ENCODE measurements at places on chromosomes 5 and 9.

- DNase-seq = no peak
These were observed 1274.0 kb upstream of the C9orf72 start for GRCh38 chr9:28847331-28847730.

- peak; percentile 40 for DNase-seq
These were observed 41.6 kb upstream of the CD180 start for GRCh38 chr5:67238191-67238590.

DNA sequence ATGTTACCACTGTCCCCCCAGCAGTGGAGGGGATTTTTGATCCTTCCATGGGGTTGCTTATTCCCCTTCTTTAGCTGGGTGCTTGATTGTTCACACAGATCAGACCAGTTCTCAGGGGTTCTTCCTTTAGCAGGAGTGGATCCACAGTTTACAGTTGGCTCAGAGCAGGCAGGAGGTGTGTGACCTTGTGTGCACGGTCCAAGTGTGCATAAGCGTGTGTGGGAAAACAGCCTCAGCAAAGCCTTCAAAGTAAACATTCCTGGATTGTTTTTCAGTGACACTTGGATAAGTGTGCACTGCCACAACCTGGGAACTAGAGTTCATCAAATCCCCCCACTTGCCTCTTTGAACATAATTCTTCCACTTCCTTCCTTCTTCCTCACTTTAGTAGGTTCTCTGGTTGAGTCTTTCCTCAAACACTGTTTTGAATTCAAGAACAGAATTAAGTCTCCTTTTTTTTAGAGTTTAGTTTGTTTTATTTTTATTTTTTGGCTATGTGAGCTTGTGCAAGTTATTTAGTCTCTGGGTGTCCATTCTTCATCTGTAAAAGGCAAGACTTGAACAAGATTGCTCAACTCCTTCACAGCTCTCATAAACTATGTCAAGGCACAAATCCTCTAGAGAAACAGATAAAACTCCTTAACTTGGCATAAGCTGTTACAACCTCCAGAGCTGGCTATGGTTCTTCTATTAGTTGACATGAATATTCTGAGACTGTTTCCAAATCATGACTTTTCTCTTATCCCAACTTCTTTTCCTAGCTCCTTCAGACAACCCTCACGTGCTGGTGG, 78.0 kb downstream of the OSMR start:
- DNase-seq = no peak

DNA sequence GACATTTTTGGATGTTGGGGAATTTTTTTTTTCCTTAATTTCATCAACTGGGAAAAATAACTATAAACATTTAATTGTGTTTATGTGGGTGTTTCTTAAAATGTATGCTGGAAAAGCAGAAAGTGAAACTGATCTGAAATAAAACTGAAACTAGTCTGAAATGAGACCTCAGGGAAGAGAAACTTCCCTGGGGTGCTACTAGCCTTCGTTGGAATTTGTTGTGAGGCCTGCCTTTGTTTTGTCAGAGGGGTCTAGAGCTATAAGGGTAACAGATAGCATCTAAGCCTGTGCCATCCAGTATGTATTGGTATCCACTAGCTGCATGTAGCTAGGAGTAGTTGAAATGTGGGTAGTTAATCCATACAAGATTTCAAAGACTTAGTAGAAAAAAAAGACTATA, 10.4 kb downstream of the ZNF618 start:
- DNase-seq = peak; percentile 56

DNA sequence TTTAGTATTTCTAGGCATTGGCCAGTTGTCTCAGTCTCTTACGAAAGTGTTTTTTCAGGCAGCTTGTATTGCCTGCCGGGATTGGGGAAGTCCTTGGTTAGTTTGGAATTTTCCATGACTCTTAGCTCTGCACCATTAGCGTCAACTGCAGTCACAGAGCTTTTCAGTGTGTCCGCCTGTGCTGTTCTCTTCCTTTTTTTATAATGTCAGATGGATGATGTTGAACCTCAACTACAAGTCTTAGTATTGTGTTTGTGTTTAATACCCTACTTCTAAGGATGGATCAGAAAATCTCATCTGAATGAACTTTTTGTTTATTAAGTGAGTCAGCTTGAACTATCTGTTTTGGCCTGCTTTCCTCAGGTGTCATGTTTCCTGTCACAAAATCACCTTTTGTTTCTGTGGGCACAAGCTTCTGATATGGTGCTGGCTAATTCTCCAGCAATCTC, 33.1 kb downstream of the ATP6V0E1 start:
- DNase-seq = peak; percentile 38

GRCh38 chr5:134714541-134714940, 23.8 kb upstream of the CAMLG start:
- no peak for DNase-seq

- no peak for DNase-seq
These were observed 7.3 kb downstream of the PLAC8L1 start for GRCh38 chr5:146098047-146098446.

DNA sequence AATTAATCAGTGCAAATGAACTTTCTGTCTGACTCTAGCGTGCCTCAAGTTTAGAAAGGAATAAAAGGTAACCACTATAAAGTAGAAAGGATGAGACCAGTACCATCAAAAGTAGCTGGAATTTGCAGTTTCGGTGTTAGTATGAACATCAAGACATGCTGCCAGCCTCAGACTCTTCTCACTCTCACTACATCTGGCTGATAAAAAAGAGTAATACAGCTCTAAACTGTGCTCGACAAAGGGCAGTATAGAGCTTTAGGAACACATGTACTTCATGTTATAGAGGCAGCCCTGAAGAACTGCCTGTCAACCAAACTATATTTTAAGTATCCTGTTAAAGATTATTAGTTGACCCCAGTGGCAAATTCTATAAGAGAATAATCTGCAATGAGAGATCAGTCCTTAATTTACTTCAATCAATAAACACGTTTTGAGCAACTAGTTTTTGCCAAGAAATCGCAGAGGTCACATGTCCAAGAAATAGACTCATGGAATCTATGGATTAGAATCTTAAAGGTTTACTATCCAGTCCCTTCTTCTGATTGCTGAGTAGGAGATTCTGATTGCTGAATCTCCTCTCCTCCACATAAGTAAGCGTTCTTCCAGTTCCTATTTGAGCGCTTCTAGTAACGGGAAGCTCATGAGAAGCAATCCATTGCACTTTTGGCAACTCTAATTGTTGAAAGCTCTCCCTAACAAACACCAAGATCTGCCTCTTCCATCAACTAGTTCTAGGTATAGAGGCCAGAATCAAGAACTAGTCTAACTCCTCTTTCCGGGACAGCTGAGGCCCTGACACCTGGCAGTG, 941 bp downstream of the XPA start:
- no peak for DNase-seq

DNA sequence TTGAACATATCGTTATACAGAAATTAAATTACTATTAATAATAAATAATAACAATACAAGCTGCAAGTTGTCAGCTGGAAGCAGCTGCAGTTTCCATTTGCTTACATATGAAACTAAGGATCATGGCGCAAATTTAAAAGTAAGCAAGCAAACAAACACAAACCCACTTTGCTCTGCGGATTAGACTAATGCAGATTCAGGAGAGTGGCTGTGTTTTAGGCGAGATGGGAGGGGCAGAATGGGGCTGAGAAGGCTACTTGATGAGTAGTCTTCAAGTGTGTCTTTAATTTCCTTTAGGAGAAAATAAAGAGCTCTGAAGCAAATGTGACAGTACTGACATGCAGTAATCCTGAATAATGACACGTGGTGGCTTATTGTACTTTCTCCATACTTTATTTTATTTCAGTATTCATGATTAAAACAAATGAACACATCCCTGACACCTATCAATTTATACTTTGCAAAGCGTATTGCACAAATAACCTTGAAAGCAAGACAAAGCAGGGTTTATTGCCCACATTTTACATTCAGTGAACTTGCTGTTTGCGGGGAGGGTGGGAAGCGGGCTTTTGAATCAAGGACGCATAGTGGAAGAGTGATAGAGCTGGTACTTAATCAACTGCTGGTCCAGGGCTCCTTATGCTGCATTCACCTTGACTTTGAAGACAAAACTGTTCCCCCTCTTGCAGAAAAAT, 221.4 kb upstream of the TRIM32 start:
- no peak for DNase-seq

DNA sequence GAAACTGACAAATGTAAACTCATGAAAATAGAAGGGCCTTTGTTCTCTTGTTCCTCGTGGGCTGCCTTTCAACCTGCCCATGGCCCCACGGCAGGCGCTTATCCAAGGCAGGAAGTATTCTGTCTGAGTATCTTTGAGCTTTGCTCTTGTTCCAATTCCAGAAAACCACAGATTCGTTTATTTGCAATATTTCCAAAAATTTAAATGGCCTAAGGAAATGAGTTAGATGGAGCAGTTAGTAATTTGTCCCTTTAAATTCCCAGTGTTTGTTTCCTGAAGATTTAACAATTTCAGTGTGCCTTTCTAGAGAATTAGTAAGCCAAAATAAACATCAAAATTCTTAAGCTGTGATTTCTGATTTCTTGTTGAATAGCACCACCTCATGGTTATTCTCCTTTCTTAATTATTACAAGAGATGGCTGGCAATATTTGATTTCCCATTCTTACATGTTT, 299.4 kb upstream of the RASA1 start:
- DNase-seq = peak; percentile 58

DNA sequence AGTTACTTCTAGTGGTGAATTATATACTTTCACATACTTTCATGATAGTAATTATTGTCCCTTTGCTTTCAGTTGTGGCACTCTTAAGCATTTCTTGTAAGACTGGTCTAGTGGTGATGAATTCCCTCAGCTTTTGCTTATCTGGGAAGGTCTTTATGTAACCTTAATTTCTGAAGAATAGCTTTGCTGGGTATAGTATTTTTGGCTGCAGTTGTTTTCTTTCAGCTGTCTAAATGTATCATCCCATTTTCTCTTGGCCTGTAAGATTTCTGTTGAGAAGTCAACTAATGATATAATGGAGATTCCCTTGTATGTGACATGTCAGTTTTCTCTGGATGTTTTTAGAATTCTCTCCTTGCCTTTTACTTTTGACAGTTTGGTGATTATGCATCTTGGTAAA, 41.0 kb downstream of the TMEM38B start:
- no peak for DNase-seq
